ENCODE measurements at places on chromosomes 11 and 22.

DNA sequence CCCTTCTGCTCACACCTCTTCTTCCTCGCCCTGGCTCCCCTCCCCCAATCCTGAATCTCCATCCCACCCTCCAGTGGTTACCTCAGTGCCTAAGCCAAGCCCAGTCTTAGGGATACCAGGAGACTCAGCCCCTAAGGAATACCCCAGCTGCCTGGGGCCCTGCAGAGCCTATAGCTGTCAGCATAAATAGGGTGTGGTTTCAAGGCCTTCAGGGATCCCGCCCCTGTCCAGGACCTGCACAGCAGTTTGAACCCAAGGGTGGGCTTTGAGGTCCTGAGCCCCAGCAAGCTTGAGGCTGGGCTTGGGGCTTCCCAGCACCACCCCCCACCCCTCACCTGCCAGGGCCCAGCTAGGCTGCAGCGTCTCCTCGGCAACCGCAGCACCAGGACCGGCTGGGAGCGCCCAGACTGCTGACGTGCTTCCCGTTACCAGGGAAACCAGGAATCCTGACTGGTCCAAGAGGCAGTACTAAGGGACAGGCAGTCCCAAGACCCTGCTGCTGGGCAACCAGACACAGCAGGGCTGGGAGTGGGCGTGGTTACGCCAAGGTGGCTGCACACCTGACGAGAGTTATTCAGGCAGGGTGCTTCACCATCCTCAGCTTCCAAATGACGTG lies 13.7 kb downstream of the APBB1 start:
- DNase-seq = peak; percentile 52

DNA sequence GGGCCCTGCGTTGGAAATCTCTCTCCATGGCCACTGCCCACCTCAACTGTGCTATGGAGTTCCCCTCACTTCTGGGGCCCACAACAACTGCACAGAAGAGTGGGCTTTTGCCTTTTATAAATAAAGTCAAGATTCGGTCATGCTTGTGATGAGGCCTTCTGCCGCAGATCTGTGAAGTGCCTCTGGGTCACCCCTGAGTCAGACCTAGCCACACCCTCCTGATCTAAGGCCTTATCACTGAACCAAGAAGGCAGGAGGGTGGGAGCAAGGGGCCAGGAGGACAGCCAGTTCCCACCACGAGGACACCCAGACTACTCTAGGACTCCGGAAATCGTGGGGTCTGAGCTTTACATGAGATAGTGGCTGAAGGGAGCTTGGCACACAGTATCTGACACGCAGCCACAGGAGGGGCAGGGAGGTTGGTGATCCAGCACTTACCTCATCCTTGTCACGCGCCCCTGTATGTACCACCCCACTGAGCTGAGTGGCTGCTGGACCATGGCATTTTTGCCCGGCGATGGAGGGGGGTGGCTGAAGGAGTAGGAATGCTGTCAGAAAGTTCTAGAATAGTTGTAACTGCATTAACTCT lies 115.7 kb downstream of the ABTB2 start:
- DNase-seq = no peak

DNA sequence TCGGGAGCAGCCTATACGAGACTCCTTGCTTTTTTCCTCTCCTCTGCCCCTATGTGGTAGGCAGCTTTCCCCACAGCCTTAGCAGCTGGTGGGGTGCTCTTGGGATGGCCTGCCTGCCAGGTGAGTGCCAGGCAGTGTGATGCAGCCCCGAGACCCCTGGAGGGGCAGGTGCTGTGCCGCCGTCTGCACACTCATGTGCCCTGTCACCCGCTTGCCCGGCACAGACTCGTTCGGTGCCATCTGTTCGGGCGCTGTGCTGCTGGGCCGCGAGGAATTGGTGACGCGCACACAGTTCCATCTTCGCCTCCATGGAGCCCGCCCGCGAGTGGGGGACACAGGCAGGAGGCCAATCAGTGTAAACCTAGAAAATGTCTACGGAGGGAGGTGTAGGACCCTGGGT lies 15.1 kb downstream of the TRMU start:
- DNase-seq = peak; percentile 25

- DNase-seq = no peak
These were observed 41.1 kb upstream of the TYR start for GRCh38 chr11:89136606-89137005.

- peak; percentile 57 for DNase-seq
These were observed 1.2 kb downstream of the MSANTD2 start for GRCh38 chr11:124798991-124799347.

GRCh38 chr22:28670161-28670560 lies 9.5 kb downstream of the TTC28 start:
- DNase-seq = no peak

- no peak for DNase-seq
These were observed 146.8 kb upstream of the TTC12 start for GRCh38 chr11:113167599-113167998.

GRCh38 chr11:121473064-121473777 lies 20.5 kb upstream of the SORL1-AS1 start:
- no peak for DNase-seq

- no peak for DNase-seq
These were observed 12.6 kb downstream of the OMP start for GRCh38 chr11:77115181-77115611.

- no peak for DNase-seq
These were observed 4.6 kb downstream of the RFPL1 start for GRCh38 chr22:29442976-29443375.

DNA sequence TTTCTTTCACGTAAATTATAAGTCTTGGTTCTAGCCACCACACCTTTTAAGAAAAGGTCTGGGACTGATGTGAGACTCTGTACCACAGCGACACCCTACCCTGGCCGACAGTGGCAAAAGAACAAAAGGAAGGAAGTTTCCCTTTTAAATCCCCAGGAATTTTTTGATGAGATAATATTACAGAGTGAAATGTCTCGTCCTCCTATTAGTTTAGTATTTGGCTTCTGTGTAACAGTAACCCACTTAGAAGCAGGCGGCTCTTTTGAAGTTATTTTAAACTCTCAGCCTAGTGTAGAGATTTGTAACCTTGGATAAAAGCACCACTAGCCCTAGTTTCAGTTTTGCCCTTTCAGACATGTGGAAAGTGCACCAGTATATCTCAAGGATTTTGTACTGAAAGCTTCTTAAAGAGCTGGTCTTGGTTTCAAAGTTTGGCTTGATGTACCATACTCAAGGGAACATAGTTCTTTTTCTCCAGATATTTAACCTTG lies 84.1 kb downstream of the C22orf31 start:
- DNase-seq = no peak

- DNase-seq = no peak
These were observed 81.5 kb downstream of the GRK3 start for GRCh38 chr22:25645964-25646363.

DNA sequence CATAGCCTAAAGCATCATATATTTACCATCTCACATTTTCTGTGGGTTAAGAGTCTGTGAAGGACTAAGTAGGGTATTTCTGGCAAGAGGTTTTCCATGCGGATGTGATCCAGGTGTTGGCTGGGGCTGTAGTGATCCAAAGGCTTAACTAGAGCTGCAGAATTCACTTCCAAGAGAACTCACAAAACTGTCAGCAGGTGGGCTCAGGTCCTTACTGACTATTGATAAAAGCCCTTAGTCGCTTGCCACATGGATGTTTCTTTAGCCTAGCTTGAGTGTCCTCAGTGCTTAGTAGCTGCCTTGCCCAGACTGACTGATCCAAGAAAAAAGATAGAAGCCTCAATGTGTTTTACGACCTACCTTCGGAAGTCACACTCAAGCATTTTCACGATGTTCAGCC lies 250.8 kb downstream of the CNTN5 start:
- no peak for DNase-seq

- no peak for DNase-seq
These were observed 104.2 kb upstream of the HSD17B12 start for GRCh38 chr11:43576320-43576802.

DNA sequence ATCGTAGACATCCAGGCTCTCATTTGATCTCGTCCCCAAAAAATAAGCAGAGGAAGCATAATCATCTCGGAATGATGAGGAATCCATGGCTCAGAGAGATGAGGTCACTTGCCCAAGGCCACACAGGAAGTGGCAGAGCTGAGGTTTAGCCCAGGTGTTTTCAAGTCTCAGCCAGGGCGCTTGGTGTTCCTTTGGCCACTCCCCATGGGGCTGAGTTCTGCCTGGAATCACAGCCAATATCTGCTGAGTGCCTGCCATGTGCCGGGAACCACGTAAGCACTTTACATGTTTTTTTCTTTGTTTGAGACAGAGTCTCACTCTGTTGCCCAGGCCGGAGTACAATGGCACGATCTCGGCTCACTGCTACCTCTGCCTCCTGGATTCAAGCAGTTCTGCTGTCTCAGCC lies 29.5 kb upstream of the MYH9 start:
- no peak for DNase-seq

DNA sequence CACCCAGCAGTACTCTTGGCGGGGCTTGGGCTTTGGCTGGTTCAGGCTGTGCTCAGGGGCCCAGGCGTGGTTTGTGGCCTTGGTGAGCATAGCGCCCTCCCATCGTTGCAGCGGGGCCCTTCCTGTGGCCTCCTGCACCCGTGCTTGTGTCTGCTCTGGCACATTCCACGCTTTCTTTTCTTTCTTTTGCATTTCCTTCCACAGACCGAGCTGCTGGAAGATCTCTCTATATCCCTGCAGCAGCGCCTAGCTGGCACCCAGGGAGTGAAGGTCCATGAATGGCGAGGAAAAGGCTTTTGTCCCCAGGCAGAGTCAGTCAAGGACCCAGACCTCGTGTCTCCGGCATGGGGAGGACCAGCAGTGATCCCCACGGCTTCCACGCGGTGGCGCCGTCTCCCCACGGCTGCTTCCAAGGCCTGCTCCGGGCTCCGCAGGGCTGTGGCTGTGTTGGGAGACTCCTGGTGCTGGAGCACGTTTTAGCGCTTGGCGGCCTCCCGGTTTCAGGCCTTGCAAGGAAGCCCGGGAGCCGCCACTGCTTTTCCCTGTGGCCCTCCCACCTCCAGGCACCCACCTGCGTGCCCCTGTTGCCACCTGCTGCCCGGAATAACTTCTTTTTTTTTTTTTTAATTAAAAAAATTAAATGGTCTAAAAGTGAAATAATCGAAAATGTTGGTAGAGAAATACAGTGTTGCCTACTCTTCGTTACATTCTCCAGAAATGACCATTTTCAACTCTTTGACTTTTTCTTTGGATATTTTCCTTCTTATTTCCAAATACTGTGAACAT lies 28.5 kb downstream of the GLB1L2 start:
- peak; percentile 81 for DNase-seq

DNA sequence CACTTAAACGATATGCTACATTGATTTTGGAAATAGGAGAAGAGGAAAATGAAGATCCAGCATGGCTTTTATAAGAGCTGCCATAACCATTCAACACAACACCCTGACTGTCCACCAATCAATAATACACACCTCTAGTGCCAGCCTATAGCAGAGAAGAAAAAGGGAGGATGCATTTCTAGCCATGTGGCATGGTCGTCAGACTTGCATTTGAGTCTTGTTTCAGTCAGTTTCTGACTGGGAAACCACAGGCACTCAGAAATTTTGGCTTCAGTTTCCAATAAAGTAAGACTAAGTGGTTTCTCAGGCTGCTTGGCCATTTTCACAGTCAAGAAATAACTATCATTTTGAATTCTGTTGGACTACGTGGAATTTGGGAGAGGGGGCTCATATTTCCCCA lies 523.5 kb upstream of the LRRC4C start:
- DNase-seq = no peak

DNA sequence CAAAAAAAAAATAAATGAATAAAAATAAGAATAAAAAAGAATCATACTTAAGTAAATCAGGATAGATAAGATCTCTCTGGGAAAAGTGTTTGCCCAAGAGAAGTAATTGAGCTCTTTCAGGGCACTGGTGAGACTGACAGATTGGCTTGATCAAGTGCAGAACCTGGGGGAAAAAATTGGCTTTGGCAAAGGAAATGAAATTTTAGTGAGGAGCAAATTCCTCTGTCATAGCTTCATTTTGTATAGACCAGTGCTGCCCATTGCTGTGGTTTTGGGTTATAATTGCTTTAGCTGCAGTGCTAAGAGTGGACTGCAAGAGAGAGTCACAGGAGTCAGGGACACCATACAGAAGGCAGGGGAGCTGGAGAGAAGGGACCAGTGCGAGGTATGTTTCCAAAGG lies 35.7 kb downstream of the SFI1 start:
- DNase-seq = no peak

GRCh38 chr11:74896311-74896710 lies 52.6 kb downstream of the XRRA1 start:
- DNase-seq = no peak

DNA sequence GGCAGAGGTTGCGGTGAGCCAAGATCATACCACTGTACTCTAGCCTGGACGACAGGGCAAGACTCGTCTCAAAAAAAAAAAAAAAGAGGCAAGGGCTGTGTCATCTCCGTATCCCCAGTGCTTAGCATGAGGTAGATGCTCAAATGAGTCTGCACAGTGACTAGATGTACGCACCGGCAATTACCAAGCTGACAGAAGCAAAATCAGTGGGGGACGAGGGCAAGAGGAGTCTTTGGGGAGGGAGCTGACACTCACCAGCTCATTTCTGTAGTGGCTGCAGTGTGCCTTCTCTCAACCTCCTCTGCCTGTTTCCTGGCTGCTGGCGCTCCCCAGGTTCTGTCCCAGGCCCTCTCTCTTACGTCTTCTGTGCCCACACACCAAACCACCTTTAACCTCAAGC lies 69.9 kb downstream of the PACSIN2 start:
- DNase-seq = no peak
